ENCODE measurements at places on chromosomes 12 and 14. TPM values are rescaled to one million over a fixed set of nuclear protein-coding genes. Genes with fewer than 3 reads are reported as not detected.

GNB3 gene
- total RNA-seq: 0.71 TPM

KCNA1 gene
- 1.3 TPM for total RNA-seq

TMEM119 gene
- 0.57 TPM for total RNA-seq

GSKIP gene
- 81.1 TPM for total RNA-seq

DNA sequence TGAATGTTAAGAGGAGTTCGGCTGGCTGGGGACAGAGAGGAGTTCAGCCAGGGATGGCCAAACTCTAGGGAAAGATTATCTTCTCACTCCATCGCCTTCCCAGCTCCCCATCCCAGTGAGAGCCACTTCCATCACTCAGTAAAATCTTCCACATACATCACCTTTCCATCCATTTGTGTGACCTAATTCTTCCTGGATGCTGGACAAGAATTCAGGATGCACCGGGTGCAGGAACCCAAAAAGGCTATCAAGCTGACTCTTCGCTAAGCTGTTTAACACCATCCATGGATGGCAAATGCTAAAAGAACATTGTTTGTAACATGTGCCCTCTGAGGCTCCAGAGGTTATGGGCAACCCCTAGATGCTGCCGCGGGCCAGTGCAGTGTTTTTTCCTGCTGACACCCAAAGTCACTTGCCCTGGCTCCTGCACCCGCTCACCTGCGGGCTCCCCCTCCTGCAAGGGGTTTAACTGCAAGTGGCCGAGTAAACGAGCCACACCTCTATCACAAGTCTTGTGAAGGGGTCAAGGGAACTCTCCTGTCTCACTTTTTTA lies 216.0 kb upstream of the NPAS3 start:
- no peak for DNase-seq

GRCh38 chr14:72594099-72594901 lies 299.6 kb downstream of the DPF3 start:
- no peak for DNase-seq

GRCh38 chr12:110310763-110311162 lies 29.7 kb downstream of the ATP2A2 start:
- DNase-seq: no peak

DNA sequence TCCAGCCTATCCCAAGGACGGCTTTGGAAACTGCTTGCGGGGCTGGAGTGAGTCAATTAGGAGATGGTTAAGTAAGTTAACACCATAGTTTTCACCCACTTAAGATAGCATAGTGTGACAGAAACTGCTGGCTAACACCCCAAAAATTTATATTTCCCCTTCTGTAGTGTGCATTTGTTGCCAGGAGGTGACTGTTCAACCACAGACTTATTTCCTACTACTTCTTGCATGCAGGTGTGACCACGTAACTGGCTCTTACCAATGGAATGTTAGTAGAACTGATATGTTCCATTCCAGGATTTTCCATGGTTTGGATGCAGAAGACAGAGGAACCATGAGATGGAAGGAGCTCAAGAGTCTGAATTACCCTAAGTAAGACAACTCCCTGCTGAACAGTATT lies 52.9 kb upstream of the SLC35F4 start:
- DNase-seq: peak; percentile 30

DNA sequence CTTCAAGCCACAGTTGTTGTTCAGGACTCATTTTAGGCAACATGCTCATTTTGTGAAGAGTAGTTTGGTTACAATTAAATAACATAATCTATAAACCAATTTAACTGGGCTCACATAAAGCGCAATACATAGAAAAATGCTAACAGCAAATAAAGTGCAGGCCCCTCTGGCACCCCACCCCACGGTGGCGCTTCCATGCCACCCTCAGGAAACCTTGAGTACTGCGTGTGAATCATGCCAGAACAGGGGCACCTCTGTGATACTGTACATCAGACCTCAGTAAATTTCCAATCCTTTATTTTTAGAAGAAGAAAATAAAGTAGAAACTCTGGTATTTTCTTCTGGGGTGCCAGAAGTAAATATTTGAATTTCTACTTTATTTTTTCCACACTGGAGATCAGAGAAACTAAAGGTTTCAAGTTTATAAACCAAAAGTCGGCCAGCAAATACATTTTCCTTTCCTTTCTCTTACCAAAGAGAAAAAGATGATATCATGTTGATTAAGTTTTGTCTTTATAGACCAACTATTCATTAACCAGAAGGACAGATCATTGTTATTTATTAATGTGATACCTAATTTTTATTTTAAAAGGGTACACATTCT lies 316.8 kb downstream of the PAWR start:
- DNase-seq: peak; percentile 39

DNA sequence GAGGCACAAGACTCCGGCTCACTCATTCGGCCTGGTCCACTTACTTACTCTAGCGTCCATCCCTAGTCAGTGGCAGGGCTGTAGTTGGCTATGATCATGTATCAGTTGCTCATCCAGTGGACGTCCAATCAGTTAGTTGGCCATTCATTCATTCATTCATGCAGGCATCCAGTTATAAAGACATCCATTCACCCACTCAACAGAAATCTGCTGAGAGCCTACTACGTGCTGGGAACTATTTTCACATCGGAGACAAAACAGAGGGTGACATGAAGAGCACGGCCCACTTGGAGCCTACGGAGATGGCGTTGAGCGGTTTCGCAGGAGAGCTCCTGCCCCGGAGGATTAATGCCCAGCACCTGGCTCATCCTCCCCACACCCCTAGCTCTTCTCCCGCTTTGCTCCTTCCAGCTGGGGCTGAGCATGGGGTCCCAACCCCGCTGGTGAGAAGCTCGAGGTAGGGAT lies 49.7 kb downstream of the SNAPC1 start:
- DNase-seq: no peak

DNA sequence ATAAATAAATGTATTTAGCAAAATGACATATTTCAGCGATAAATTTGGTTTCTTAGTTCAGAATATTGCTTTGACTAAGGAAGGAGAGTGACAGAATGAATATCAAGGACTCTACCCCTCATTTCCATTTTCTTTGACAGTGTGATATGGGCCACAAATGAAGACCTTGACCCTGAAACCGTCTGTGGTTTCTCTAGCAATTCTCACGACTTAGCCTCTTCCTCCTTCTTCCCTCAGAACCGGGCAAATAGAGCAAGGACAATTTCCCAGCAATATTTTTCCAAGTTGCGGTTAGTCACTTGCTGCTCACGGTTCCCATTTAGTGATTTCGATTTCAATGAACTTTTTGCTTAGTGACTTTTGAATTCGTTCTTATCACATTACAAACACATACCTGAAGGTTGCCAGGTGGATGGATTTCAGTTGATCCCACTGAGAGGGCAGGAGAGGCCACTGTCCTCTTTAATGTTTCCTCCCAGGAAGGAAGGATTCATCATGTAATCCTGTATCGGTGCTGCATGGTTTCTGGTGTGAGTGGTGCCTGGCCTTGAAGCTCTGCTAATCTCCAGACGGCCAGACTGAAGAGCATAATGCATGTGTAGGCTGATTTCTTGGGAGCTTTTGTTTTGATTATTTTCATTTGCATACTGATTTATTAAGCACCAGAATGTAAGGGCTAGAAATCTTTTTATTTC lies 77.6 kb downstream of the CHST11 start:
- DNase-seq: no peak

- no peak for DNase-seq
These were observed 312.1 kb downstream of the SEC23A start for GRCh38 chr14:38790916-38791315.

- peak; percentile 14 for DNase-seq
These were observed 311.9 kb upstream of the TBX3 start for GRCh38 chr12:114995891-114996290.

- DNase-seq: no peak
These were observed 90.8 kb downstream of the LIN7A start for GRCh38 chr12:80846952-80847351.

DNA sequence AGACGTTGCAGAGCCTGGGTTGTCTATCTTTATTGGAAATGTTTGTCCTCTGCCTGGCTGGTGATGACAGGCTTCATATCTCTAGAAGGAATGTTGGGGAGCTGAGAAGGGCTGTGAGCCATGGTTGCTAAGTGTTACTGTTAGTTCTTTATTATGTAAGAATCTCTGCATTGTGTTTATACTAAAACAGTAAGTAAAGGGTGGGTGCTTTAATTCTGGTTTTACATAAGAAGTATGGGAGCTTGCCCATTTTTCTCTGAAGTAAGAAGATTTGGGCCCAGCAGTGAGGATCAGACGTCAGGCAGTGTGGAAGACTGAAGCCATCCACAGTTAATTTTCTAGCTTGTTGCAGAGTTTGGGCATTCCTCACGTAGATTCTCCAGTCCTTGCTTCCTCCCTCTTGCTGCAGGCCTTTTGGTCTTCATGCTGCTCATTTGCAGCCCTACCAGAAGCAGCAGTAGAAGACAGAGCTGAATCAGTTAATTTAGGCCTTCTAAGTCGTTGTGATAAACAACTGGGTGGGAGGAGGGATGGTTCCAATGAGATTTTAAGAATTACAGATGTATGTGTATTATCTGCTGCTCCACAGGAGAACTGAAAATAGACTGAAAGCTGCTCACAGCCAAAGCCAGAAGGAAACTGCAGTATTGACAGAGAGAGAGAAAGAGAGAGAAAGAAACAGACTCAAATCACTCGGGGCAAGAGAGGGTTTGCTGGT lies 21.4 kb downstream of the WNT5B start:
- no peak for DNase-seq

- DNase-seq: no peak
These were observed 243.1 kb downstream of the BCAT1 start for GRCh38 chr12:24705741-24706358.

DNA sequence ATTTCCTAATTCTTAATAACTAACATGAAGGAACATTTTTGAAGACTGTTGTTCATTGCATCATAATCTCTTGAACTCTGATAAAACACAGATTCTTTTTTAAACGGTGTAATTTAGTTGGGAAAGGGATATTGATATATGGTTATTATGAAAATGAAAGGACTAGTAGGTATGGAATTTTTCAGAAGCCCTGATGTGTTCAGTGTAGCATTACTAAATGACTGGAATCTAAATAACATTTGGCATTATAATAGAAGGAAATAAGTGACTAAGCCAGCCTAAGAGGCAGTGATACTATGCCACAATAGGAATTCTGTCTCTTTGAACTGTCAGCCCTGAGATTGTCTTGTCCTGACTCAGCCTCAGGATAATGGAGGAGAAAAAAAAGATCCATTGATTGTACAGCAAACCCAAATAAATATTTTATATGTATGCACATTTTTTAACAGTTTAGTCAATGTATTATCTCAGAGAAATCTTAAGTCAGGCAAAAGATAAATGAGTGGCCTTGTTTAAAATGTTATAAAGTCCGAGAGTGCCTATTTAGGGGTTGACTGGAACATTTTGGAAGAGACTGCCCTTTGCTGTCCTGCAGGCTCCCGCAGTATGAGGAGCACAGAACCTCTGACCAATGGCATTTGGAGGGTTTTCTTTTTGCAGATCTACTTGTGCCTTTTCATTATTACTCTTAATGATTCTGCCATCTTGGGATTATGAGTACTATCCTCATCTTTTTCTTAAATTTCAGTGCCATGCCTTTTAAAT lies 271.2 kb downstream of the EGLN3 start:
- peak; percentile 89 for DNase-seq

DNA sequence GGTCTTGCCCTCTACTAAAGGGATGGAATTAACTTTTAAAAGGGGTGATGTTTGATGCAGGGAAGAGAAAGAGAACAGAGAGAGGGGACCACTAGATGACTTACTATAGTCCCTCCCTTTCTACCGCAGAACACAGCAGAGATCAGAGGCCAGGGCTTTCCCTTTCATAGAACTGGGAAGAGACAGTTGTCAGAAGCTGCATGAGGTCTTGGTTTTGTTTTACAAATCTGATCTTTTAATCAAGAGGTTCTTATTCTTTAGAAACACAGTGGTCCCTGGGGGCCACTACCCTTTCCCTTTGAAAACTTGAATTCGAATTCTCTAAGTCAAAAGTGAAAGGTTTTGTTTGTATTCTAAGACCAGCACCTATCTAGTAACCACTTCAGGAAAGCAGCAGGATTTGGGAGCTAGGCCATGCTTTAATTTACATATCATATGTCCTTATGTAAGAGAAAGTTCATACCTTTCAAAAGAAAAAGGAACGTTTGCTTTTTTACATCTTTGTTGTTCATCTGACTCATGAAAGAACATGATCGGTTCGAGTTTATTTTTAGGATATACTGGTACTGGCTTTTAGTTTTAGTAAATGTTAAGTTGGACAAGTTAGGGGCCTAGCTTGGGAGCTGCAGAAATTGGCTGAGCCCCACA lies 6.3 kb downstream of the FBXL14 start:
- no peak for DNase-seq

DNA sequence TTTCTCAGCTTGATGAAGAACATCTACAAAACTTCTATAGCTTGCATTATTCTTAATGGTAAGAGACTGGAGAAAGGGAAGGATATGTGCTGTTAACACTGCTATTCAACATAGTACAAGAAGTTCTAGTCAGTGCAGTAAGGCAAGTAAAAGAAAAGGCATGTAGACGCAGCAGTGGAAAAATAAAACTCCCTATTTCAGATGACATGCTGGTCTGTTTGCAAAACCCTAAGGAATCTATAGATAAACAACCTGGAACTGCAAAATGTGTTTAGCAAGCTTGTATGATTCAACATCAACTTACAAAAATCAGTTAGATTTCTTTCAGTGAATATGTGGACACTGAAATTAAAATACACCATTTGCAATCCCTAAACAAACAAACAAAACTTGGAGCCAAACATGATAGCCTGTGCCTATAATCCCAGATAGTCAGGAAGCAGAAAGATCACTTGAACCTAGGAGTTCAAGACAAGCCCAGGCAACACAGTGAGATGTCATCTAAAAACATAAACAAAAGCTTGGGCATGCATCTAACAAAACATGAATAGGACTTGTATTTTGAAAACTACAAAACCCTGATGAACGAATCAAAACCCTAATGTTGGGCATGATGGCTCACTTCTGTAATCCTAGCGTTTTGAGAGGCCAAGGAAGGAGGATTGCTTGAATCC lies 293.6 kb upstream of the RGS6 start:
- DNase-seq: no peak

GRCh38 chr14:61878931-61879330 lies 116.7 kb downstream of the SNAPC1 start:
- no peak for DNase-seq

- DNase-seq: no peak
These were observed 76.3 kb downstream of the SCFD1 start for GRCh38 chr14:30698463-30698862.

DNA sequence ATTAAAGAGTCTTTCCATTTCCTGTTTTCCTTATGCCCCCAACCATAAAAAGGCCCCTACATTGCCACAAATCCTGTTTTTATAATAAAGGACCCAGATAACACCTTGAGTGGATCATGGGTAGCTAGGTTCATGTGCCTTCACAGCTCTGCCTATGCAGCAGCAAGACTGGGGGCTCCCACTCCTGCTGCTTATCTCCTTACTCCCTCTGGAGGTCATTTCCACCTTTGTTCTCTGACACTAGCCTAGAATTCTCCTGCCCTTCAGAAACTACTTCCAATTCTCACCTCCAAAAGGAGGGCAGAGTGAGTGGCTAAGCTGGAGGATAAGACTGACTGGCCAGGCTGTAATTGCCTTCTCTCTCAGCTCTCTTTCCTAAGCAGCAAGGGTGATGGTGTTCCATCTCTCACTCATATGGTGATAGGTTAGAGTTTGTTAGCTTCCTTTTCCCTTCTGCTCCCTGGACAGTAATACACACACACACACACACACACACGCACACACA lies 20.0 kb upstream of the STAC3 start:
- no peak for DNase-seq

Measured in Daoy (cell line).